ENCODE measurements at places on chromosomes 11 and 22.

DNA sequence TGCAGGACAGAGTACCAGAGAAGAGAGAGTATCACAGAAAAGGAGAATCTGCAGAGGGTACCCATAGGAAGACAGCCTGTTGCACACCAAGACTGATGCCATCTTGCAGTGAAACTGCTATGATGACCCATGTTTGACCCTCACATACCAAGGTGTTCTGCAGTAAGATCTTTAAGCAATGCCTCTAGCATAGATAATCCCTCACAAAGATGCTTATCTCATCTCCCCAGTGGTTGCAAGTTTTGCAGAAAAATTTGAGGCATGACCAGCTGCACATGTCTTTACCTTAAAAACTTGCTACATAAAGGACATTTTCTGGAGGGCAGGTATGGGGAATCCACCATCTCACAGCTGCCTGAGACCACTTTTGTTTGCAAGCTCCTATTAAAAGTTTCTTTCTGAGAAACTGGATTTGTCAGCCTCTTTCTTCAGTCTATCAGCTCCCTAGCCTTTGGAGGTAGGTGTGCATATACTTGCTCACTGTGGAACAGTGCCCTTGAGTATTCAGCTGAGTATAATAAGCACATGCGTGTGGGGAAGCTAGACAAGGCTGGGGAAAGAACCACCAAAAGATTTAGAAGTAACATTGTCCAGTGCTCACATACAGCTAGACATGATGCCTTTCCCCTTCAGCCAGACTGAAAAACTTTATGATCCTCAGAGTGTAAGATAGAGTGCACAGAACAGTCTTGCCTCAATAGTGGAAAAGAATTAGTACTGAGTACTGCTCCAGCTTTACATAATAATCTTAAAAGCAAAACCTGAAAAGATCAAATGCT lies 100.3 kb upstream of the TEAD1 start:
- no peak for DNase-seq

- DNase-seq, result no peak
These were observed 13.1 kb upstream of the UCP2 start for GRCh38 chr11:73995731-73996130.

DNA sequence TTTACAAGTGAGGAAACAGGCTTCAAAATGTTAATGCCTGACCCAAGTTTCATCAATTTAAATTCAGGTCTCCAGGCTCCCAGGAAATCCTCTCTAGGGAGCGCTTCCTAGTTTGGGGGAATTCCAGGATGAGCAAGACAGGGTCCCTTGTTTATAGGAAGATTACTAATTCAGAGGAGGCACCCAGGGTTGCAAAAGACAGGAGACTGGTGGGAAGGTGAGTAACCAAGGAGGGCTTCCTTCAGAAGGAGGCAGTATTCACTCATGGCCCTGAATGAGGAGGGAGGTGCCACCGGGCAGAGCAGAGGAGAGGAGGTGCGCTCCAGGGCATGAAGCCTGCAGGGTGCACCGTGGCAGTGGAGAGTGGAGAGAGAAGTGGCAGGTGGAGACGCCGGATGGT lies 1.6 kb downstream of the TMEM132A start:
- no peak for DNase-seq

GRCh38 chr11:6664551-6664950 lies 8.9 kb upstream of the DCHS1 start:
- DNase-seq, result no peak

GRCh38 chr22:32218470-32218869 lies 13.6 kb upstream of the RFPL2 start:
- no peak for DNase-seq

DNA sequence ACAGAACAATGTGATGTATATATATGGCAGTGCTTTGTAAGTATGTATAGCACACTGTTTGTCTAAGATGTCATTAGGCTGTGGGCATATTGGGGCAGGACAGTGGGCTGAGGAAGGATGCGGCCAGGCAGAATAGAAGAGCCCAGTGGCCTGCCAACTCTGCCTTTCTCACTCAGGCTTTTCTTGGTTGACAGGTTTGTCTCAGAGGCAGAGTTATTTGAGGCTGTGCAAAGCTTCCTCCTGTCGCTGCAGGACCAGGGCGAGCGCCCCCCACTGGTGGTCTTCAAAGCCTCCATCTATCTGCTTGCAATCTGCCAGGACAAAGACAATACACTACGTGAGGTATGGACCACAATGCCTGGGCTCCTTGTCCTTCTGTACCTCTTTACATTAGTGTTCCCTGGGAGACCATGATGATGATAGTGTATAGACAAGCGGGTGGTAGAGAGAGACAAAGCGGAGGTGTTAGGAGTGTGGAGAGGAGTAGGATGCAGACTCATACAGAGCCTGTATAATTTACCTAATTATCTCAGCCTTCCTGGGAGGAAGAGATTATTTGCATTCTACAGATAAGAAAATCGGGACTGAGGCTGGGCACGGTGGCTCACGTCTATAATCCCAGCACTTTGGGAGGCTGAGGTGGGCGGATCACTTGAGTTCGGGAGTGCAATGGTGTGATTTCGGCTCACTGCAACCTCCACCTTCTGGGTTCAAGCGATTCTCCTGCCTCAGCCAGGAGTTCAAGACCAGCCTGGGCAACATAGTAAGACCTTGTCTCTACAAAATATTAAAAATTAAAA lies 37.3 kb upstream of the CCDC134 start:
- DNase-seq, result no peak

GRCh38 chr11:122617297-122617696 lies 38.2 kb upstream of the UBASH3B start:
- DNase-seq, result no peak

DNA sequence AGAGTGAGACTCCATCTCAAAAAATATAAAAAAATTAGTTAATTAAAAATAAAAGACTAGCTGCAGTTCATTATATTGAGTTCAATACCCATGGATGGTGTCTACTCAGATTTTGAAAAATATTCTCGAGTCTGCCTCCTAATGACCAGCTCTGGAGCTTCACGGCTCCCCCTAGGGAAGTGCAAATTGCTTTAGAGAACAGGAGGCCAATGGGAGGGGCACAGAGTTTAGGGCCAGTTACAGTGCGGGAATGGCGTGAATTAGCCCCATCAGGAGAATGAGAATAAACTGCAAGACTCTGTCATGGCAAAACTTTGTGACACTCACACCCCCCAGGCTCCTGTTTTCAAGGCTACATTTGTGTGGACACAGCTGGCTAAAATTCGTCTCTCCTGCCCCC lies 4.6 kb downstream of the FGF4 start:
- DNase-seq, result no peak

- no peak for DNase-seq
These were observed 861.4 kb downstream of the NTM start for GRCh38 chr11:132231656-132232347.

DNA sequence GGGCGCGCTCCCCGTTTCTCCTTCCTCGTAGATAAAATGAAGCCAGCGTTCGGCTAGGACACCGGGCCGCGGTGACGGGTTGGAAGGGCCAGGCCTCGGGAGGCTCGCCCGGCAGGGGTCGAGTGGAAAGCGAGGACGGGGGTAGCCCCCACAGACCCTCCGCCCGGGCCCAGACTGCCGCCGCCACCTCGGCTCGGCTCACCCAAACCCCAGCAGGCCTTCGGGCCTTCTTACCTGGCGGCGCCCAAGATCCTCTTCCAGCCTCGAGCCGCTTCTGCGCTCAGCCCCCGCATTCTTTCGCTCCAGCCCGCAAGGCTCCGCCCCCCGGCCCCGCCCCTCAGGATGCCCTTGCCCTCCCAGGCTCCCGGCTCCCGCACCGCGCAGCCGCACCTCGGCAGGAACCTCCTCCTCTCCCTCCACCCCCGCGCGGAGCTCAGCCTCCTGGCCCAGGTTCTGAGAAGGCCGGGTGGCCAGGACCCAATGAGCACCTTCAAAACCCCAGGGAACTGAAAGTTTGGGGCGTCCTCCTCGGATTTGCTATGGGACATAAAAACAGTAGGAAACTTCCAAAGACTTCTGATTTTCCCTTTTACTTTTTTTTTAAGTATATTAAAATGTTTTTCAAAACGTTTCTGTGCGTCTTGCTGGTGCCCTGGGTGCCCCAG lies at the start of gene CD59:
Gene CD59, minus strand, starts transcription at position 276 of the 665 bp plus-strand sequence. CDS start 13,978 bp downstream, outside the sequence.
- peak; percentile 98 for DNase-seq

- no peak for DNase-seq
These were observed 44.7 kb upstream of the ZBTB44 start for GRCh38 chr11:130359419-130359818.

- peak; percentile 31 for DNase-seq
These were observed 1.3 kb downstream of the WEE1 start for GRCh38 chr11:9574622-9575259.

DNA sequence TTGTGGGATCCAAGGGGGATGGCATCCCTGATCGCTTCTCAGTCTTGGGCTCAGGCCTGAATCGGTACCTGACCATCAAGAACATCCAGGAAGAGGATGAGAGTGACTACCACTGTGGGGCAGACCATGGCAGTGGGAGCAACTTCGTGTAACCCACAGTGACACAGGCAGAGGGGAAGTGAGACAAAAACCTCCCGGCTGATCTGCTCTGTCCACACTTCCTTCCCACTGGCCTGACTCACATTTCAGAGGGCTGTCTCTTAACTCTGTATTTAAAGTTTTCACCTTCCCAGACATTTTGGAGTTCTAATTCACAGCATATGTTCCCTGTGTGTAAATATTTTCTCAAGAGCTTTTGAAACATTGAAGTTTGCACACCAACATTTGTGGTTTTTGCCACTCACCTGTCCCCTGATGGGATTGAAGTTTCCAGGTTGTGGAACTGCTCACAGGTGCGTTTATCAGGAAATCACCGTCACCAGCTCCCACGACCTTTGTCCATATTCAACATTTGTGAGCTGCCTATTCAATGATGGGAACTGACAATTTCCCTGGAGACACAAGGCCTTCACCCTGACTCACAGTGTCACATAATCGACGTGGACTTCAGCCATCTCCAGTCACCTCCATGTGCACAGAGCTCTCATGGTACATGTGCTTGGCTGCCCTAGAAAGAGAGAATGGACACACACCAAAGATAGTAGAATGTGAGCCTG lies 99.2 kb downstream of the VPREB1 start:
- DNase-seq, result no peak

- no peak for DNase-seq
These were observed 198.4 kb upstream of the NARS2 start for GRCh38 chr11:78773077-78773476.

GRCh38 chr22:49344161-49344560 lies 483.5 kb downstream of the BRD1 start:
- DNase-seq, result no peak

DNA sequence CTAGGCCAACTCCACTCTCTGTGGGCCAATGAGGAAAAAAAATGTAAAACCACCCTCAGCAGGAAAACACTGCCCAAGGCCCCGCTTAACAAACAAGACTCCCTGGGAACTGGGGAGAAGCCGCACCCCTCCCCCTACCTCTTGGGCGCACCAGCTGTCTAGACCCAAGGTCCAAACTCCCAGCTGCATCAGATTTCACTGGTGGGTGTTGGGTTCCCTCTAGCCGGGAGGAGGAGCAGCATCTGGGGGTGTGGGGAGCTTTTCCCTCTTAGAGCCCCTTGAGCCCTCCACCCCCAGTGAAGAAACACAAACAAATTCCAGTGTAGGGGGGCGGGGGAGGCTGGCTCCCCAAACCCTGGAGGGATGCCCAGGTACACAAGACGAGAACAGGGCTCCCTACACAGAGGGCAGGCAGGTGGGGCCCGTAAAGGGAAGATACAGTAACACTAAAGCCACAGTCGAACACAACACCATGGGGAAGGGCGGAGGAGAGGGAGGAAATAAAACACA lies 64.9 kb downstream of the NECTIN1 start:
- no peak for DNase-seq

DNA sequence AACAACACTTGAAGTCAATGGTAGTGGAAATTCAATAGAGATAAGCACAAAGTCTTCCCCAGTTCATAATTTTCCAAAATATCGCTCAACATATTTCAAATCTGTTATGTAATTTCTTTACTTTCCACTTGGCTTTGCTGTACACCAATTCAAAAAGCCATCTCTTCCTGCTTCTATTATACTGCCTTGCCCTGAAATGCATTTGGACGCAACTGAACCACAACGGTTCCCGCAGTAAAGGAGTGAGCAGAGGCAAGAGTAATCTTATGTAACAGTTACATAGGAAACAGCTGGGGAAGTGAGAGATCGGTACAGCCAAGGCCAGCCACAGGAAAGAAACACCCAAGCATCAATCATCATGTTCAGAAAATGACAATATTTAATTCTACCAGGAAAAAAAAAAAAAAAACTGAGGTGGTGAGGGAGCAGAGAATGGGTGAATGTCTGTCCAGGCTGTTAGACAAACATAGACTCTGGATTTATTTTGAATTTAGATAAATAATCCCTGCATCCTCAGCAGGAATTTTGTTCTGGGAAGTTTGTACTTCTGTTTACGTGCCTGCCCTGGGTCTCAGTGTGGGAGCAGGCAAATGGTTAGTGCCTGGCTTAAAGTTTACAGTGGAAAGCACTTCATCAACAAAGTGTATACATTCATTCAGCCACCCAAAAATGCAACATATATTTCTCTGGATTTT lies 392.2 kb downstream of the ETS1 start:
- DNase-seq, result no peak

GRCh38 chr11:84902445-84902844 lies 724.7 kb downstream of the DLG2 start:
- DNase-seq, result no peak

DNA sequence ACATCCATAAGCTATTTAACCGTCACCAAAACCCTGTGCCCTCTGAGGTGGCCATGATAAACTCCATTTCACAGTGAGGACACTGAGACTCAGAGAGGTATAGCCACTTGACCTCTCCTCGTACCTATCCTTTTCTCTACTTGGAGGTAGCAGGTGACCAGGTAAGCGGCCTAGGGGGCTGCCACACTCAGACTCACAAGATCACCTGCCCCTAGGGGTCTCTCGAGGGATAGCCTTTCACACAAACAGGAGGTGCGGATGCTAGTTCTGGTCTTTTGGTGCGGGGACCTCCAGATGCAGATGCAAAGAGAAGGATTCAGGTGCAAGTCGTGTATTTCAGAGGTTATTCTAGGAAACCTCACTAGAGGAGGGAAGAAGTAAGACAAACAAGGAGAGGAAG lies 14.6 kb downstream of the MS4A18 start:
- DNase-seq, result no peak

GRCh38 chr11:24521601-24522000 lies 24.7 kb downstream of the LUZP2 start:
- no peak for DNase-seq

DNA sequence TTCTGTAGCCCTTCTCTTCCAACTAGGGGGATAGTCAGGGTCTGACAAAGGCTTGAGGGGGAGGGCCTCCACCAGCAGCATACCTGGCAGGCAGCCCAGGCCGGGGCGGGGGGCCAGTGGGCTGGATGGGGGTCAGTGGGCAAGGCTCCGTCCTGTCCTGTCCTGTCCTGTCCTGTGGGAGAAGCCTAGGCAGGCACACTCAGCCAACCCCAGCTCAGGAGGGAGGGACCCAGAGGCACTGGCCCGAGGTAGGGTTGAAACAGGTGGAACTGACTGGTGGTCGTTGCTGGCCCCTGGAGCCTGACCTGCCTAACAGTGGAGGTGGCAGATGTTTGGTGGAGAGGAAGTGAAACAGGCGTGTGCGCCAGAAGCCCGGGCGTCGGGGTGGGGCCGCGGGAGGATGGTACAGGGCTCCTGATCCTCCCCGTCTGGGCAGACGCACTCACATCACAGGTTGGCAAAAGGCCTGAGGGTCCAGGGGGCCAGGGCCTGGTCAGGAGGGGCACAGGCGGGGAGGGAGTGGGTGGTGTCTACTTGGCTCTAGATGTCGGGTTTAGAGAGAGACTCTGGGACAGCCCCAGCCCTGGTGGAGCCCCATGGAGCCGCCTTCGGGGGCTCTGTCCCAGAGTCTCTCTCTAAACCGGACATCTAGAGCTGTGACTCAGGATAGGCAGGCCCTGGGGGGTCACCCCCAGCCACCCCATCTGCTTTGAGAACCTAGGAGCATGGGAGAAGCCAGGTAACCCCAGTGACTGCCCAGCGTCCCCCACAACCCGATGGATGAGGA lies 32.5 kb upstream of the GRAMD4 start:
- no peak for DNase-seq
